Esophagus squamous epithelium (tissue), 5 donors: ENCODE measurements at places on chromosomes 2 and 18.

DNA sequence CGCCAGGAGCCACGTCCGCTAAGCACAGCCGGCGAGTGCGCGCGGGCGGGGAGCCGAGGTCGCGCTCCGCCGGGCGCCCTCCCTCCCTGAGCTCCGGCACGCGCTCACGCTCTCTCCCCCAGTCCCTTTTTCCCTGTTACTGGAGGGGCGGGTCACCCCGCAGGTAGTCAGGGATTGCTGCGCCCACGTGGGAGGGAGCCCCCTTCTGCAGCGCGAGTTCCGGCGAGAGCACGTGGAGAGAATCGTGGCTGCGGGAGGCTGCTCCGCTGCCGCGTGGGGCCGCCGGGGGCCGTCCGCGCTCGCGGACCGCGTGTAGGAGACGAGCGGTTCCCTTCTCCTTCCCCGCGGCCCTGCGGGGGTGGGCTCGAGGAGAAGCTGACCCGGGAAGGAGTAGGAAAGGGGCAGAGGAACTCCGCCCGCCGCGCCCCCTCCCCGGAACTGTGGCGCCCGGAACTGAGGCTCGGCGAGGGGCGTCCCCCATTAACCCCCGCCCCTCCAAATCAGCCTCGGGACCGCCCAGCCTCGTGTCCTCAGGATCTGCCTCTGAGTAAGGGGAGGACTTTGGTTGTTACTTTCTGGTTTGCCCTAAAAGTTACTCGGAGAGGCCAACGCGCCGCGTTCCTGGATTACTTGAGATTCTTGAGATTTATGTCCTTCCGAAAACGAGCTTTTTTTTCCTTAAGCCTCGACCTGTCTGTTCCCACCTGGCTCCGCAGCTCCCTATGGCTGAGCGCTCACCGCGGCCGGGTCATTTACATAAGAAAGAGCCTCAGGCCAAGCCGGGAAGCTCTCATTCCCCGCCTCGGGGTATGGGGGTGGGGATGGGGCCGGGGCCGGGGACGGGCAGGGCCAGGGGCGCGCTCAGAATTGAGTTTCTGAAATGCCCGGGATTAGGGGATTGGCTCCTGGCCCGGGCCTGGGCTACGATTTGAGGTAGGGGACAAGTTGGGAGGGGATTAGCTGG lies 1.1 kb downstream of the HK2 start:
- DNase-seq, result no peak

DNA sequence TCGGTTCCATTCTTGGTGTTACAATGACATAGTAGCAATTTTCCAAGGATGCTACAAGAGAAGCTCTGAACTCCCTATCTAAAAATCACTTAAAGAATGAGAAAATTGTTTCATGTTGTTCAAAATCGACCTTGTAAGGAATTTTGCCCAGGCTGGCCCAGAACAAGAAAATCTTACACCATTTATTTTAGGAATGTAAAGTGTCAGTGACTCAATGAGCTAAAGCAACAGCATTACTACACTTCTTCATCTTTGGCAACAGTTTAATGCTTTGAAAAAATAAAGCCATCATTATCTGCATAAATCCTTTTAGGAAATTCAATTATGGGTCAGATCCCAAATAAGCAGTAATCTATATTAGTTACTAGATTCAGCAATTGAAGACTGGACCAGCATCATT lies 38.6 kb downstream of the SLC25A12 start:
- DNase-seq, result no peak

DNA sequence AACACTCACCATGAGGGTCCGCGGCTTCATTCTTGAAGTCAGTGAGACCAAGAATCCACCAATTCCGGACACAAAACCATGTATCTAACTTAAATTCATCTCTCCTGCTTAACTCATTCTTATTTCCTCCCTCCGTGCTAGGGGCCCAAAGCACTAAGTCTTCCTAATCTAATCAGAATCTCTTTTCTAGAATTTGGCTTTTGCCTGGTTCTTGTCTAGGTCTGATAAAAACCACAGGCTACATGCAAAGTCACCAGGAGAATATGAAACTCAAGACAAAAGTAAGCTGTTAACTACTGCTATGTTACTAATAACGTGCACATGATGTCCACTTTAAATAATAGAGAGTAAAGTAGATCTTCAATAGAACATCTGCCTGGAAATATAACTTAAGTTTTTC lies 69.9 kb downstream of the TRIP12 start:
- DNase-seq, result no peak

- no peak for DNase-seq
Observed at GRCh38 chr2:225293638-225294037, 105.9 kb upstream of the NYAP2 start.

- DNase-seq, result no peak
Observed at GRCh38 chr2:160063271-160063670, 856 bp upstream of the PLA2R1 start.

DNA sequence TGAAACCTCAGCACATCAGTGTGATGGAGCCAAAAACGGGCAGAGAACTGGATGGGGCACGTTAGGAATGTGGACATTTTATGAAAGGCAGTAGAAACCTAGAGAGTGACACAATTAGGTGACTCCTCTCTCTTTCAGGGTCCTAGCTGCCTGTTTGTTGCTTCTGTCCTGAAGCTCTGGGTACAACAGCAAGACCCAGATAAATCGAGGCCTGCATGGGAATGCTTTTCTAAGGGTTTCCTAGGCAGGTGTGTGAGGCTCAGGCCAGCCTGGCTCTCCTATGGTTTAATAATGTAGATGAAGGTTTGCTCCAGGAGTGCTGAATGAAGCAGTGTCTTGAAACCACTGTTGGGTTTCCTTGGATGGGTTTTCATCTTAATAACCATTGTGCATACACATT lies 517.1 kb upstream of the RAB6C start:
- no peak for DNase-seq

DNA sequence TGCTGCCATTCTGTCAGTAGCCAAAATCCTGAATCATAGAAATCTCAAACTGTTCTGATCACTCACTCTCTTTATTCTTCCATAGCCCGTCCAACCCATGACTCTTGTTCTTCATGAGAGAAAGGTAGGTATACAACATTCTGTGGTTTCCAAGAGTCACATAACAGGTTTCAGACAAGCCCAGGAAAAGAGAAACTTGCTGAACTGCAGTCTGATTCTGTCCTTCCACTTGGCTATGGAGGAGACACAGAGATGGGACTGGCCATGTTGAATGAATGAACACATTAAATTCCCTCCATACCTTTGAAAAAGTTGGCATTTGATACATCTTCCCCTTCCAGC lies 880.2 kb upstream of the CELF4 start:
- DNase-seq, result no peak

- no peak for DNase-seq
Observed at GRCh38 chr2:98898423-98898841, 37.6 kb downstream of the CRACDL start.

- DNase-seq, result no peak
Observed at GRCh38 chr2:102291319-102292075, 19.9 kb upstream of the IL1RL1 start.

GRCh38 chr2:150027164-150027563 lies 439.6 kb upstream of the MMADHC start:
- no peak for DNase-seq

GRCh38 chr2:95076705-95077529 lies 44.7 kb downstream of the MRPS5 start:
- DNase-seq, result no peak
